Germinal center (tissue), 1 donor: ENCODE measurements at places on chromosomes 5 and 9.

DNA sequence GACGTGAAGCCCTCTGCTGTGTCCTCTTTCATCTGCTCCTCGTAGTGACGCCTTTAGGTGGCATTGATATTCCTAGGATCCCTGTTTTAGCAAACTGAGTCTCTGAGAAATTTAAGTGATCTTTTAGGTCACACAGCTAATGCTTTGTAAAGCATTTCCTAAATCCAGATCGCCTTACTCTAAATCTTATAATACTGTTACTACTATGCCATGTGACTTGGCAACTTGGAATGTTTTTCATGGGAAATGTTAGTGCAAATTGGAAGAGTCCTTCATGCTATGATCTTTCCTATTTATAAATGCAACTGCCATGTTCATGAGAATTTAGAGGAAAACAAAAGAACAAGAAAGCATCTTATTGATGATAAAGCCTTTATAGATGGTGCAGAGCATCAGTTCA lies 212.2 kb downstream of the TRIO start:
- no peak for DNase-seq

DNA sequence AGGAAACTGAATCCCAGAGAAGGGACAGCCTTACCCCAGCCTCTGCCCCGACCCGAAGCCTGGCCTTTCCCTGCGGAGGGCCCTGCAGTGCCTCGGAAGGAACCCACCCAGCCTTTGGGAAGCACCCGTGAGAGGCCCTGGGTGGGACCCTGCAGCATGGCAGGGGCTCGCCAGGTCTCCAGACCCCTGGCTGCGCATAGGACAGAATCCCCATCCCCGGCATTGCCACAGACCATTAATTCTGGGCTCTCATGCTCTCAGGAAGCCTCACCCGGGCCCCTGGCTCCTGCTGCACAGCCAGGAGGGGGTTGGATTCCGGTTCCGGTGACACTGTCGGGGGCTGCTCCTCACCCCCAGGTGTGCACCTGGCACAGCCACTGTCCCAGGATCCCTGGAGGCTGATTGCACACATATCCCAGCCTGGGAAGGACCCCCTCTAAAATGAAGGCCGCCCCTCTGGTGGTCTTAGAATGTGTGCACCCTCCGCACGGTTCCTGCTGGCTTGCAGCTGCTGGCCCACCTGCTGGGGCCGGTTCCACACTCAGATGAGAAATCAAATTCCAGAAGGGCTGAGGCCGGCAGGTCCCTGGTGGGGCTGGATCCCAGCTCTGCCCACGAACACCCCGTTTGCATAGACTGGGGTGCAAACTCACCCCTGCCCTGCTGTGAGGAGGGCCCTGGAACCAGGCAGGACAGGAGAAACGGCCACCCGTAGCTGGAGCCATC lies 4.7 kb downstream of the EGFL7 start:
- no peak for DNase-seq

- DNase-seq = no peak
Observed at GRCh38 chr9:123843703-123844102, 86.2 kb downstream of the DENND1A start.

GRCh38 chr5:28110781-28111180 lies 1072.4 kb upstream of the CDH9 start:
- no peak for DNase-seq

DNA sequence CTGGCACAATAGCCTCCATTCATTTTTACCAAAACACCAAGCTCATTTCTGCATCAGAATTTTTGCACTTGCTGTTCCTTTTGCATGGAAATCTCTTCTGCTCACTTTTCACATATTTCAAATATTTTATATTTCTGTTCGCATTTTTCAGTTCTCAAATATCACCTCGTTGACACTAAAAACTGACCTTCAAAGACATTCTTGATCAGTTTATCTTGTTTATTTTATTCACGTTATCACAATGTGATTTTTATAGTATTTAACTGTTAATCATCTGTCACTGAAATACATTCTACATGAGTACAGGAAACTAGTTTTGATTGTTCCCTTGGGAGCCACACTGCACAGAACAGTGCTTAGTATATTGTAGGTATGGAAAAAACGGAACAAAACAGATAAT lies 29.6 kb downstream of the CDH10 start:
- no peak for DNase-seq

DNA sequence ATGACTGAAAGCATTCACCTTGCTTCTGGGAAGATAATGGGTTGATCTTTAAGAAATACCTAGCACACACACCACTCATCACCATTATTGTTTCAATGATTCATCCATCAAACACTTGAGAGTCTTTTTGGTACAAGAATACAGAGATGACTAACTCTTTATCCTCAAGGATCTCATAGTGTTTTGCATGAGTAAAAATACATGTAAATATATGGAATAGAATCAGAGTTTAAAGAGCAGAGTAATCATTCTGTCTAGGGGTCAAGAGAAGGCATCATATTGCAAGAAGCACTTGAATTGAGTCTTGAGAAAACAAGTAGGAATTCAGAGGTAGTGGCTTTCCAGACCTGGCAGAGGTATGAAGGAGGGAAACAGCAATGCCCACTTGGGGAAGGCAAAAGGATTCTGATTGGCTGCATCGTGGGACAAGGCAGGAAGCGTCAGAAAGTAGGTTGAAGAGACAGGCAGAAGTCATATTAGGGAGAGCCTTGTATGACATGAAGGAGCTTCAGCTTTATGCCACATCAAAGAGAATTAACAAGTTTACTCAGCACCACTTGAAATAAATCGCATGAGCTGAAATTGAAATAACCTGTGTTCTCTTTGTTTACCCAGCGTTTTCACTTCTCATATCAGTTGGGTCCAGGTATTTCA lies 542.5 kb downstream of the TLE1 start:
- no peak for DNase-seq

- DNase-seq = peak; percentile 60
Observed at GRCh38 chr5:177553671-177554429, 513 bp downstream of the FAM193B start.

DNA sequence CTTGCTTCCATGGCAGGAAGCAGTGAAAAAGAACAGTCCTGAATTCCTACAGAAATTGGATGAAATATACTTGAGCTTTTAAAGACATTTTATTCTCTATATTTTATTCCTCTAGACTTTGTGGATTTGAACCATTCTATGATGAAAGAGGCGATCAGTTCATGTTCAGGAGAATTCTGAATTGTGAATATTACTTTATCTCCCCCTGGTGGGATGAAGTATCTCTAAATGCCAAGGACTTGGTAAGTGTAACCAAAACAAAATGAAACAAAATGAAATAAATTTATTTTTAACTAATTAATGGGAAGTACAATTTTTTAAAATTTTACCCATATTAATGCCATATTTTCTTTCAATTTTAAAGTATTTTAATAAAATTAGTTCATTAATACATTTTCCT lies 34.1 kb downstream of the STARD4 start:
- DNase-seq = no peak

DNA sequence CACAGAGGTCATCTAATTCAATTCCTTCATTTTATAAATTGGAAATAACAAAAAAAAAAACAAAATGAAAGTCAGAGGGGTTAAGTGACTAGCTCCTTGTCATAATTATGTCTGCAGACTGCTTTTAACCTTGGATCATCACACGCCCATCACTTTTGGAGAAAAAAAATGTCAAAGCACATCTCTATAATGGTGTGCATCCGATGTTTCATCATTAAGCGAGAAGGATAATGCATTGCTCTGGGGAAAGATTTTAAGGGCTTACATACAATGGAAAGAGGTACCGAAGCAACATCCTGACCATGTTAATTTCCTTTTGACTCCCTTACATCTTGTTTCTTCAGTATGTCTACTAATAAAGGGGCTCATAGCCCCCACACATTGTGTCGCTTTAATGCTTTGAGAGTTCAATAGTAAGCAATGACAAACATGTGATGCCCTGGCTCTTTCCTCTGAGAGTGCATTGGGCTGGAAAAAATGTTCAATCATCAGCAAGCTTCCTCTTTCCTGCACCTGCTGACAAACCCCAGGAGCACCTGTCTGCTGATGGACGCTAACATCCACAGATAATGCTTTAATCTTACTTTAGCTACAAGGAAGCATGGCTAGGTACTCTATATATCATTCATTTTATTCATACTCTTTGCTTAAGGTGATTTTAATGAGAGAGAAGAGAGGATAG lies 242.2 kb downstream of the SMARCA2 start:
- DNase-seq = peak; percentile 56

DNA sequence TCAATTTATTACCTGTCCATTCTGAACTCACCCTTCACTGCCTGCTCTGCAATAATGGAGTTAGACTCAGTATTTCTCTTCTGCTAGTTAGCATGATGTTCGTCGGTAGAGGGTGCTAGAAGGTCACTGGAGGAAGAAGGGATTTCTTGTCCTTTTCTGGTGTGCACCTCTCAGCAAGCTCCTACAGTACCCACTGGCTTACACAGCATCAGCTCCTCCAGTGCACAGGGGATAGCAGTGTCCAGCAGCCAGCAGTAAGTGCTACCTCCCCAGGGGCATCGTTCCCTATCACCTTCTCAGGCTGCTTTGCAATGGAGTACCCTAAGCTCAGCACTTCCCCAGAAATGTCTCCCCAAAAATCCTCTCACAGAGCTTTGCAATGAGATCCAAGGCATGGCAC lies 45.9 kb upstream of the APC start:
- DNase-seq = no peak

DNA sequence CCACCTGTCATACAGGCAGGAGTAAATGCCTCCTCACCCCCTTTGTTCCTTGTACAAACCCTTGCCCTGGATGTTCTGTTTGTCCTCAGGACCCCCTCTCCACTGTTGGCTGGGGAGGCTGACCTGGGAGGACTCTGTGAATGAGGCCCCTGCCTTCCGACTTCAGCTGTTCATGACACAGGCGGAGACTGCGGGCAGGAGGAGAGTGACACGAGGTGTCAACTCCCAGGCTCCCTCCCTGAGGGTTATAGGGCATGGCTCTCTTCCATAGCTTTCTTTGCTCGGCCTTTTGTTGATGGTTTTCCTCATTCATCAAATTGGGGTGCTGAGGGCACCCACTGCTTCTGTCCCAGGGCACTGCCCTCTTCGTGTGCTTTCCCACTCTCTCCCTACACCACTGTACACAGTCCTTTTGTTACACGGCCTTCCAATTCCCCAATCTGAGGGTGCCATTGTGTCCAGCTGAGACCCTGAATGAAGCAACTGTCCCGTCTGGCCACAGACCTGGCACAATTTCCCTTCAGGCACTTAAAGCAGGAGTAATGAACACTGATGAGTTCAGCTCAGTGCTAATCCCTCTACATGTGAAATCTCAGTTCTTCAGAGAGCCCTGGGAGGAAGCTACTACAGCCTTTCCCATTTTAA lies 33.8 kb downstream of the KCNIP1 start:
- no peak for DNase-seq

- DNase-seq = peak; percentile 60
Observed at GRCh38 chr9:68919661-68920060, 94.3 kb downstream of the PRKACG start.

- DNase-seq = no peak
Observed at GRCh38 chr9:133897675-133898074, 94.4 kb downstream of the VAV2 start.

GRCh38 chr5:584846-585245 lies 27.3 kb upstream of the CEP72 start:
- DNase-seq = no peak

- DNase-seq = no peak
Observed at GRCh38 chr9:4986296-4986695, 1.2 kb downstream of the JAK2 start.

- no peak for DNase-seq
Observed at GRCh38 chr9:14344941-14345353, 31.0 kb upstream of the NFIB start.

DNA sequence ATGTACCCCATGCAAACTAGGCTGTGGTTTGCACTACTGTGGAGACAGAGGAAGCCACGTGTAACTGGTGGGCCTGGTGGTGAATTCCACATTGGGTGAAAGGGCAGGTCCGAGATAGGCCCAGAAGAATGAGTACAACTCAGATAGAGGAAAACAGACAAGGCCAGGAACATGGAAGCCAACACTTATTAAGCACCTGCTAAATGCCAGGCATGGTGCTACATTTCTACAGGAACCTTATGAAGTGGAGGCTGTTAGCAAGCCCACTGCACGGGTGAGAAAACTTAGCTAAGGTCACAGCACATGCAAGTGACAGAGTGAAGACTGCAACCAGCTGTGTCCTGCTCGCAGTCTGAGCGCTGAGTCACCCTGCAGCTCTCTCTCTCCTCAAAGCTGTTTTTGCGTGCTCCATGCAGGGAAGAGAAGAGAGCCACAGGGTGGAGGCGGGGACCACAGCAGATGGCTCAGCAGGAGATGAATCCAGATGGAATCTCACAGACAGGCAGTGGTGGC lies 65.5 kb upstream of the SPTLC1 start:
- peak; percentile 34 for DNase-seq

- DNase-seq = no peak
Observed at GRCh38 chr9:121394292-121394691, 24.2 kb upstream of the STOM start.

DNA sequence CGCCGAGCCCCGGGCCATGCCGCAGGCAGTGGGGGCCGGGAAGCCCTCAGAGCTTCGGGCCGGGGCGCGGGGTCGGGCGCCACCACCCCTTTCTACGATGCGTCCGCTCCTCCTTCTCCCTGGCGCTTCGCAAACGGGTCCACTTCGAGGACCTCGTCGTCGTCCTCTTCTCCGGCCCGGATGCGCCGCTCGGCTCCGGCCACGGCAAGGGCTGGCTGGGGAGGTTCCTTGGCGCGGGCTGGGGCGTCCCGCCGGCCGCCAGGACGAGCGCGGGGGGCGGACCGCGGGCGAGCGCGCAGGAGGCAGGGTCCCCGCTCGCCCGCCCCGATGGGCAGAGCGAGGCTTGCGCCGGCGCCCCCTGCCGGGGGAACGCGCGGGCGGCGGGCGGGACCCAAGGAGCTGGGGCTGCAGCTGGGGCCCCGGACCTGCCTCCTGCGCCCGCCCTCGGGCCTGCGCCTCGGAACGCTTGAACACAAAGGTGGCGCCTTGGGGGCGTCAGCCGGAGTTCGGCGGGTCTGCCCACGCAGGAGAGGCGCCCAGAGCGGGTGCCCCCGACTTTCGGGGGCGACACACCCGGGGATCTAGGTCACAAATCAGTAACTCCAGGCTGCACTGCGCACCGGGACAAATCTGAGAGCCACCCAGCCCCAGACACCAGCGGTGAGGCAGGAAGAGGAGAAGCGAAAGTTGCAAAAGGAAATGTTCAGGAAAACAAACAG lies at the start of gene ROR2:
TSS of gene ROR2 (minus strand) at position 283 of the 719 bp plus-strand sequence.
- DNase-seq = peak; percentile 76

DNA sequence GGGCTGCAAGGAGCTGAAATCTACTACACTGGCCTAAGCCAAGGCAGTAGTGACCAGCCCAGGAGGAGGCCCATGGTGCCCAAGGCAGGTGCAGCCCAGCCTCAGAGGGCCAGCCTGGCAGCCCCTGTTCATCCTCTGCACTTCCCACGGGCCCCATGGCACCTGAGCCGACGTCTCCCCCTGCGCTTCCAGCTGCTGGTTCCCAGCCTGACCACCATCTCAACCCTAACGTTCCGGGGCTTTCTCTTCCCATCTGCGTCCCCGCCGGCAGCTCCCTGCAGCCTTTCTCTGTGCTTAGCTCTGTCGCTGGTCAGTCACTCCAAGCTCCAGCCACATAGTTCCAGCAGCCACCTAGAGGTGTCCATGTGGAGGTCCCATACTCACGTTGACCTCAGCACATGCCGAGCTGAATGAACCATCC lies 105.5 kb upstream of the LMX1B start:
- DNase-seq = no peak

GRCh38 chr5:82982846-82983245 lies 94.3 kb downstream of the TMEM167A start:
- DNase-seq = no peak

- DNase-seq = no peak
Observed at GRCh38 chr9:97557606-97558095, 56.2 kb downstream of the TMOD1 start.

- peak; percentile 26 for DNase-seq
Observed at GRCh38 chr5:68331192-68332079, 115.9 kb downstream of the PIK3R1 start.

GRCh38 chr5:141654298-141654697 lies 3.1 kb upstream of the FCHSD1 start:
- DNase-seq = no peak
